ENCODE measurements at places on chromosomes 6 and 20. TPM values are rescaled to one million over a fixed set of nuclear protein-coding genes. Genes with fewer than 3 reads are reported as not detected.
A peak's percentile ranks its signal among the peaks of the same experiment; 100 is the strongest.

SH3BGRL2 gene
- total RNA-seq: 25.1 TPM

LMBRD1 gene
- 68.2 TPM for total RNA-seq

LY6G5B gene
- total RNA-seq: 8.6 TPM

CLIC5 gene
- total RNA-seq: 2.7 TPM

SCRT2 gene
- total RNA-seq: 0.66 TPM

DNA sequence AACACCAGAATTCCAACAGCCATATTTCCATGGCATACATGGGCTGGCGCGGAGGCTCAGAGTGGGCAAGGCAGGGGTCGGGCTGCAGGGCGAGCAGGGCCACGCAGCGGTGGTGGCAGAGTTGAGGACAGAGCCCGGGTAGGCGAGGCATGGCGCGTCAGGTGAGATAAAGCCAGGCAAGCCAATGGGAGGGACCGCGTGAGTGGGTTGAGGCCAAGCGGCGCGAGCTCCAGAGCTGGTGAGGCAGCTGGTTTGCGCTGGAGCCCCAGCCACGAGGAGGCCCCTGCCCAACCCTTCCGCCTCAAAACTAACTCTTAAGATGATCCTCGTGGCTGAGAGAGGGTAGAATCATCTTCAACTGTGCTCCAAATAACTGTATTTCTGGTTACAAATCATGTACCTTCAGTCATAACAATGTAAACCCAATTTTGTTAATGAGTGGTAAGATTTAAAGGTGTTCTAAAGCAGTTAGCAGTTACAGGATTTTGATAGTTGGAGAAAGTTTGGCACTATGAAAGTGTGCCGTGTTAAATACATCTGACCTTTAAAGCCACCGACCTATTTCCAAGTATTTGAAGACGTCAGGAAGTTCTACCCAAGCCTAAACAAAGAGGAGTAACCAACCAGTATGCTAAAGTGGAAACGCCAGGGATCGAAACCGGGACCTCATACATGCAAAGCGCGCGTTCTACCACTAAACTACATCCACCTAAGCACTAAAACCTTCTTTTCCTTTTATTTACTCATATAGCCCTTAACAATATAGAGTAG, 107.9 kb downstream of the GPX5 start:
- DNase-seq: no peak

DNA sequence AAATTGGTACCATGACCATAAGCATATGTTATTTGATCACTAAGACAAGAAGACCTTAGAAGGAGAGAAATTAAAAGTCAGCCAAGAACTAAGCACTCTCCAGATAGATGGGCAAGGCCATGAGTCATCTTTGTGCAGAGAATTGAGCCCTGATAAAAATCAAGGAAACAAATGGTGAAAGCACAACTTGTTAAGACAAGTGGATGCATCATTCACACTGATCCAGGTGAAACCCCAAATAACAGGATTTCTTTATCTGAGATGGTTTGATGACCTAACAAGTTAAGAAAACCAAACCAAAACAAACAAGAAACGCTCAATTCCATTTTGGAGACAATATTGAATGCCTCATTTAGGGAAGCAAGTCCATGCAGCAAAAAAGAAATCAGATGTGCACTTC, 121.6 kb downstream of the ADAT2 start:
- no peak for DNase-seq

DNA sequence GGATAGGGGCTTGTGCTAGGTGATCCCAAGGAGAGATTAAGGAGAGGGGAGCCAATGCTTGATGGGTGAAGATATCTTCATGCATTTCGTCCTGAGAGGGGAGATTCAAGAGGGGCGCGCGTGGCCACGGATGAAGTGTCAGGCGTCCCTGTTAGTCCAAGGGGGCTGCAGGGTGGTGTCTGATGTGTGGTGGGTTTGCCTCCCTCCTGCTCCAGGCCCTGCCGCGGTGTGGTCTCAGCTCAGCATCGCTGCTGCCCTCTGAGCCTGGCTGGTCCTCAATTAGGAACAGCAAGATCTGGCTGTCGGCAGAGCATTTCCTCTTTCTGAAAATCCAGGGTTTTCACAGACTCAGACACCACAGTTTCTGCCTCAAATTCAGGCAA, 318.0 kb downstream of the THBS2 start:
- DNase-seq: no peak

DNA sequence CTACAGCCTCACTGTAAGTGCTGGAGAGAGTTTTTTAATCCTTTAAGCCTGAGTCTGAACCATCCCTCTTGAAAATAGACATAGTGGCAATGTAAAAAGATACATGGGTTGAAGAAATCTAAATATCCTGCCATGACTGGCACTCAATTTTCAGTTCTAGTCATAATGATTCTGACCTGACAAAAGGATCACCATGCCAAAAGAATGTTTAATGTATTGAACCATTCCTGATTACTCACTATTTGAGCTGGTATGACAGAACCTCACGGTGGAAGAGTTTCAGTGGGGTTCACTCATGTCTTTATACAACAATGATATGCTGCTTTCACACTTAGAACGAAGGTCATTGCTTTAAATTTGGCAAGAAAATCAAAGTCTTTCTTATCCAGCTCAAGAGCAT, 93.4 kb downstream of the HIVEP2 start:
- no peak for DNase-seq

DNA sequence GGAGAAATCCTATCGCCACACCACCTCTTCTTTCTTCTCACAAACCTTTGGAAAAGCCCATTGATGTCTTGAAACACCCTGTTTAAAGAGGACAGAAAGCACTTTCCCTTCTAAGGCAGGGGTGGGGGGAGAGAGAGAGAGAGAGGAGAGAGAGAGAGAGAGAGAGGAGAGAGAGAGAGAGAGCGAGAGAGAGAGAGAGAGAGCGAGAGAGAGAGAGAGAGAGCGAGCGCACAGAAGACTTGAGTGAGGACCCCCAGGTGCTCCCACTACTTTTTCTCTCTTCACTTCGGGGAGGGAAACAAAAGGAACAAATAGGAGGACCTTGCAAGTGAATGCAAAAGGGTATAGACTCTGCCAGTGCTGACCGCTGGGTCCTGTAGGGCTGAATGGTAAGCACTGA, 52.4 kb downstream of the TIAM2 start:
- no peak for DNase-seq

- DNase-seq: peak; percentile 73
These were observed 117.2 kb upstream of the BACH2 start for GRCh38 chr6:90413867-90414266.

Data from spinal cord (tissue), 10 donors.